ENCODE measurements at places on chromosomes 1 and 21. TPM values are rescaled to one million over a fixed set of nuclear protein-coding genes. Genes with fewer than 3 reads are reported as not detected.
A peak's percentile ranks its signal among the peaks of the same experiment; 100 is the strongest.

- no peaks in the 10 kb centered on the region for H3K27me3 ChIP-seq
- H3K27ac ChIP-seq = no peak overlapping the region
- H3K4me3 ChIP-seq = no peak overlapping the region
Measured at GRCh38 chr1:54664364-54664763, 22.8 kb downstream of the MROH7 start.

Gene TTC22
- total RNA-seq = 88.0 TPM

GRCh38 chr1:7988576-7988975, 27.1 kb downstream of the PARK7 start:
- H3K36me3 ChIP-seq = peaks cover 12% of the 10 kb centered on the region
- no peaks in the 10 kb centered on the region for H3K4me1 ChIP-seq
- H3K4me3 ChIP-seq = no peak overlapping the region
- H3K27ac ChIP-seq = no peak overlapping the region
- no peak for DNase-seq
- no peaks in the 10 kb centered on the region for H3K27me3 ChIP-seq

GRCh38 chr1:116111524-116112021, 374 bp downstream of the MAB21L3 start:
- H3K27ac ChIP-seq = peak overlapping the region; percentile 89
- H3K36me3 ChIP-seq = no peaks in the 10 kb centered on the region
- peak; percentile 45 for DNase-seq
- no peak overlapping the region for H3K4me3 ChIP-seq

GRCh38 chr1:22572818-22573217, 9.5 kb downstream of the EPHA8 start:
- H3K4me3 ChIP-seq = no peak overlapping the region
- H3K4me1 ChIP-seq = no peaks in the 10 kb centered on the region
- H3K27ac ChIP-seq = no peak overlapping the region
- DNase-seq = no peak

DNA sequence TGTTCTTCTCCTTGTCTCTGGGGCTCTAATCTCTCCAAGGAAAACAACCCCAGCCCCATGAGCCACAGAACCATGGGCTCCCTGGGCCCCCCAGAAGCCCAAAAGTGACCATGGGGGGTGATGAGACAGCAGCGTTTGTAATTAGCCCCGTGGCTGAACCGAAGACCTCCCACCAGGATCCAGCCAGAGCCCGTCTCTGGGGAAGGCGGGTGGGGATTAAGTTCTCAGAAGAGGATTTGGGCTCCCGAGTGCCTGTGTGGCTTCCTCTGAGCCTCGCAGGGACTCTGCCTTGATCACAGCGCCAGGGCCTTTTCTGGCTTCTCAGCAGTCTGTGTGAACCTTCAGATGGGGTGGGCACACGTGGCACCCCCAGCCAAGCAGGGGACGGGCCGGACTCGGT, 77.0 kb downstream of the ALPL start:
- no peaks in the 10 kb centered on the region for H3K36me3 ChIP-seq
- peaks cover 6% of the 10 kb centered on the region for H3K4me1 ChIP-seq
- H3K4me3 ChIP-seq = no peak overlapping the region
- no peak overlapping the region for H3K27ac ChIP-seq

GRCh38 chr1:31694964-31695313, 8.9 kb downstream of the COL16A1 start:
- peaks cover 7% of the 10 kb centered on the region for H3K4me1 ChIP-seq
- no peak for DNase-seq
- H3K4me3 ChIP-seq = no peak overlapping the region
- no peaks in the 10 kb centered on the region for H3K27me3 ChIP-seq
